Colonic mucosa (tissue), 4 donors: ENCODE measurements at places on chromosomes 1 and 21. TPM values are rescaled to one million over a fixed set of nuclear protein-coding genes. Genes with fewer than 3 reads are reported as not detected.

- no peak for DNase-seq
Measured at GRCh38 chr1:86015375-86015774, 141.2 kb downstream of the COL24A1 start.

DNA sequence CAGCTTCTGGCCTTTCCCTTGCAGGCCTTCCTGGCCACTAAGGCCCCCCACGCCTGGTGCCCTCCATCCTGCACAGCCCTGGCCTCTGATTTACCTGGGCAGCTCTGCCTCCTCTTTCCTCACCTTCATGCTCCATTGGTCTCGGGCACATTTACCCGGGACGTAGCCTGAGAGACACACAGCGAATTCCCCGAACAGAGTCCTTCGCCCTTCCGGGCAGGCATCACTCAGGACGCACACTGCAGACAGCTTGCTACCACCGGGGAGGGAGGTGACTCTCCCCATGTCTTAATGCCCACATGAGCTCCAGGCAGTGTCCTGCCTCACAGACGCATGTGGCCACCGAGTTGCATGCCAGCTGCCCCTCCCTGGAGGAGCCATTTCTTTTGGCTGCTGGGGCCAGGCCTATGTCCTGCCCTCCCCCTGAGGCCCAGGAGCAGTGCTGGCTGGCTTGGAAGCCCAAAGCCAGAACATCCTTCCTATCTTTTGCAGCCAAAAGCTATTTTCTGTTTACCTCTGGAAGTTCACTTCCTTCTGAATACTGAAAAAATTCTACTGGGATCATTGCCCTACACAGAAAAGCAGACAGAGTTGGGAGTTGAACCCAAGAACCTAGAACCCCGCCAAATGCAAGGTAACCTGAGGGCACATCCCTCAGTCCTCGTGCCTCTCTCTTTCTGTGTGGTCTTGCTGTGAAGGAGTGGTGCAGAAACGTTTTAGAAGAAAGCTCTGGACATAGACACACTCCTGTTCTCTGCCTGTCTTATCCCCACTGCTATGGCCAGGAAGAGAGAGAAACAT, 209.5 kb downstream of the TOMM20 start:
- DNase-seq = no peak

GRCh38 chr1:185672719-185673360, 61.4 kb upstream of the HMCN1 start:
- DNase-seq = no peak

- no peak for DNase-seq
Measured at GRCh38 chr1:76865696-76866286, 1.5 kb upstream of the ST6GALNAC5 start.

GRCh38 chr1:236103646-236104218, 38.6 kb upstream of the GPR137B start:
- peak; percentile 65 for DNase-seq

DNA sequence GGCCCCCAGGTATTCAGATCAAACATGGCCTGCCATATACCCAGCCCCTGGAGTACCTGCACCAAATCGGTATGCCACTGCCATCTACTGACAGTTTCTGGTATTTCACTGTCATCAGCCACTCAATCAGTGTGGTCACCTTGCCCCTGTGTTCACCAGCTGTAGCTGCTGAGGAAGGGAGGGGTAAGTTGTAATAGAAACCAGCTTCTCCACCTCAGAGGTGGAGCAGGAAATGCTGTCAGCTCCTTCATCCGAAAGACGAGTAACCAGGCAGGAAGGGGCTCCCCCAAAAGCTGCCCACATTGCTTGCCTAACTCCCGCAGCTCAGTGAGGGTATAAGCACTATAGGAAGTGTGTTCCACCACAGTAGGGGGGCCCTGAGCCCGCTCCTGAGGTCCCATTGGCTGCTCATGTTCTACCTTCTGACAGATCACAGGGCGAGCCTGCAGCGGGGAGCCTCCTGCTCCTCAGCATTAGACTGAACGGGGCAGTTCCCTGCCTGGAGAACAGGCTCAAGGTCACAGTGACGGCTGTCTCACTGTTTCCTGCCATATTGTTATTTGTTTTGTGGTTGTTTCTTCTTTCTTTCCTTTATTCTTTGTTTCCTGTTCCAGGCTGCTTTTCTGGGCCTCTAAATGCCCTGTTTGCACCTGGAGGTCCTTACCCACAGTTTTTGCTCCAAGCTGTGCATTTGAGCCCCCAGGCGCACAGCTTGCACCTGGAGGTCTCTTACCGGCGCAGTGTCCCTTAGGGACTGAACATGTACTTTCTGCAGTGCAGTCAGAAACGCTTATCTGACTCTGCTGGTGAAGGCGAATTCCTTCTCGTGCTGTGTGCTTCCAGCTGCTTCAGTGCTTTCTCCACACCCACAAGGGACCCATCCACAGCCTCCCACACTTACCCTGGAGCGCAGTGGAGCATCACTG, 1638.3 kb downstream of the MRPL39 start:
- peak; percentile 22 for DNase-seq

DNA sequence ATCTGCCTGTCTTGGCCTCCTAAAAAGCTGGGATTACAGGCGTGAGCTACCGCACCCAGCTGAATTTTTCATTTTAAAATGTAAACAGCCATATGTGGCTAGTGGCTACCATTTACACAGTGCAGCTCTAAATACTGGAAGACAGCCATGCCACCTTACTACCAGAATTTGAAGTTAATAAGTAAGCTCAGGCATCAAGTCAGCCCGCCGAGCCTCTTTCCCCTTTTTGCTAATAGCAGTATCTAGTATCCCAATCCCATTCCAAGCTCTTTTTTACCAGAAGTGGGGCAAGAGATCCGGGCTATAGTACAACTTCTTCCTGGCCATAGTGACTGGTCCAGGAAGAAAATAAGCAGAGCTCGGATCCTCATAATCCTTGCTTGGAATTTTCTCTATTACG, 15.1 kb downstream of the TAF13 start:
- peak; percentile 19 for DNase-seq

- no peak for DNase-seq
Measured at GRCh38 chr1:56726706-56727105, 81.6 kb downstream of the PRKAA2 start.

- no peak for DNase-seq
Measured at GRCh38 chr1:114089502-114090138, 64.0 kb downstream of the SYT6 start.

DNA sequence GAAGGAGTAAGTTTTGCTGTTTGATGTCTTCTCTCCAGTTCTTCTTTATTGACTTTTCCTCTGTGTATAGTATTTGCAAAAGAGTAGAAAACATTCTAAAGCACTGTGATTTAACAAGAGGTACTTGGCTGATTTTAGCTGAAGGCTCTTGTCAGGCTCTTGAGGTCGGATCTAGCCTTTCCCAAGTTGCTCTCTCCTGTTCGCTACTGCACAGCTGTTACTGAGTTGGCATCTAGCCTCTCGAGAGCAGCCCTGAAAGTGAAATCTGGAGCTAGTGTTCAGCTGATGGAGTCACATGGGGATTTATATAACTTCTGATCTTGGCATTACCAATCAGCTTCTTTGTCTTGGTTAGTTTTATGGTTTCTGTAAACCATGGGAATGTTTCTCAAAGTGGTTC, 193.1 kb downstream of the RYR2 start:
- DNase-seq = no peak

GRCh38 chr1:17502326-17502778, 37.1 kb upstream of the ARHGEF10L start:
- peak; percentile 94 for DNase-seq

DNA sequence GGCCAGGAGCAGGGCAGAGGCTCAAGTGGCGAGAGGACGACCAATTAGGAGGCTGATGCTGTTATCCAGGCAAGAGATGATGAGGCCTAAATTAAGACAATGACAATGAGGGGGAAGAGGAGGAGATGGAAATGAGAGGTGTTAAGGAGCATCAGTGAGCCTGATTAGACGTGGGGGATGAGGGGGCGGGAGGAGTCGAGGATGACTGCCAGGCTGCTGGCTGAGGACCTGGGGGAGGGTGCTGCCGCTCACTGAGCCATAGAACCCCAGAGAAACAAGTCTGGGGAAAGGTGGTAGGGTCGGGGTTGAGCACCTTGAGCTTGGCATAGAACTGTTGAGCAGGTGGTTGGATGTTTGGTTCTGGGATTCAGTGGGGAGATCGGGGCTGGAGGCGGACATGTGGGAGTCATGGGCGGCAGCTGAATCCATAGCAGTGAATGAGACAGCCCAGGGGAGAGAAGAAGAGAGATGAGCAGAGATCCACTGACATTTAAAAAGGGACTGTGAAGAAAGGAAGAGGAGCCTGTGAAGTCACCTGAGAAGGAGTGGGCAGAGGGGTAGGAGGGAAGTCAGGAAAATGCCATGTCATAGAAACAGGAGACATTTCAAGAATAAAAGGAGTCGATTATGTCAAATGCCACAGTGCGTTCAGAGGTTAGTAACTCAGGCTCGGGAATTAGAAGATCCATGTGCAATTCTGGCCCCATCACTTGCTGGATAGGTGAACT, 28.5 kb downstream of the DLGAP3 start:
- no peak for DNase-seq

GRCh38 chr1:233654658-233655280, 40.9 kb downstream of the KCNK1 start:
- peak; percentile 49 for DNase-seq

GRCh38 chr1:64470665-64471217, 812 bp downstream of the CACHD1 start:
- peak; percentile 22 for DNase-seq

GRCh38 chr1:219278288-219278687, 104.6 kb downstream of the LYPLAL1 start:
- no peak for DNase-seq

- no peak for DNase-seq
Measured at GRCh38 chr1:58013237-58013636, 533.3 kb downstream of the OMA1 start.

DNA sequence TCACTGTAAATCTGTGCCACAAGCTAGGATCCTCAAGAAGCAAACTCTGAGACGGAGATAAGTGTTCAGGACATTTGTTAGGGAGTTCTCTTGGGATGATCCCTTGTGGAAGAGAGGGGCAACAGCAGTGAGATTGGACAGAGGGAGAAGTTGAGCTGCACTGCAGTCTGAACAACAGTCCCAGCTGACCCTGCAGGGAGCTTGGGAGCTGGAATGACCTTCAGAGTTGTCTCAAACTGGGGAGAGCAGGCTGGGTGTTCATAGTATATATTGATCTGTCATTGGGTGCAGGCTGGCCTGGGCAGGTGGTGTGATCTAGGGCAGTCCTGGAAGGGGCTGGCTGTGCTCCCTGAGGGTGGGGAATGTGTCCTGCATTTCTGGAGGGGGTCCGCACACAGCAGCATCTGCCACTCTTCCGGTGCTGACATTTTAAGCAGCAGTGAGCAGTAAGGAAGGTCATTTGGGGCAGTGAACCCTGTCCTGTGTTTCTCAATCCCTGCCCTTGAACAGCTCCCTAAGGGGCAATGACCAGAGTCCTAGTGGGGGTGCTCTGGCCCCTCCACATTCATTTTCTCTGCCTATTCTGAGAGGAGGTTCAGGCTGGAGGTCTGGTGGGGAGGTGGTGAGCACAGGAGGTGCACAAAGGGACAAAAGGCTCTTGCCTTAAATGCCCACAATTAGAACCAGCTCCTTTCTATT, 90.2 kb upstream of the PPM1J start:
- no peak for DNase-seq

DNA sequence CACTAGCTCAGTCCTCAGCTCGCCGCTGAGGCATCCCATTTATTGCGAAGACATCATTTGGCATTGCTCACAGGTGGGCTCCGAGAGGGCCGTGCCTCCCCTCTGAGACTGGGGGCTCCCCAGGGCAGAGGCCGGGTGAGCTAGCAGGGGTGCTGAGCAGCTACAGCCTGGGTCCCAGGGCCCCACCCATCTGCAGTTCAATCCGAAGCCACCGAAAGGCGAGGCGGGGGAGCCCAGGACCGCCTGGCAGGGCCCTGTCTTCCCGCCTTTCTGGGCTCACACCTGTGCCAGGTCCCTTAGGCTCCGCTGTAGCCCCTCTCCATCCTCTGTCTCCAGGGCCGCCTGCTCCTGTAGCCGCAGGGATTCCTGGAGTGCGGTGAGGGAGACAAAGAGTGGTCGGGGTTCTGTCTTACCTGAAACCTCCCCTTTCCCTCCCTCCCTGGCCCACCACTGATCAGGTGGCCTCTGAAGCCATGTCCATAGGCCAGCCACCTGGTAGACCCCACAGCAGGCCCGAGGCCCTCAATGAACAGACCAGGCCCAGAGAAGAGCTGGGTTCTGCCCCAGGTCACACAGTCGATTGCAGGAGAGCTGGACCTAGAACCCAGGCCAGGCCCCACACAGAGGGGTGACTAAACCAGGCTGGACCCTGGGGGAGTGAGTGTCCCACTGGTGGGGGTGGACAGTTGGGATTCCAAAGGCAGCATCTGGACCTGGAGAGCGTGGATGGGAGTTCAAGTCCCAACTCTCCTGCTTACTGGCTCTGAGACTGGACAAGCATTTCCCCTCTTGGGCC, 18.1 kb upstream of the NBPF1 start:
- DNase-seq = peak; percentile 28

DNA sequence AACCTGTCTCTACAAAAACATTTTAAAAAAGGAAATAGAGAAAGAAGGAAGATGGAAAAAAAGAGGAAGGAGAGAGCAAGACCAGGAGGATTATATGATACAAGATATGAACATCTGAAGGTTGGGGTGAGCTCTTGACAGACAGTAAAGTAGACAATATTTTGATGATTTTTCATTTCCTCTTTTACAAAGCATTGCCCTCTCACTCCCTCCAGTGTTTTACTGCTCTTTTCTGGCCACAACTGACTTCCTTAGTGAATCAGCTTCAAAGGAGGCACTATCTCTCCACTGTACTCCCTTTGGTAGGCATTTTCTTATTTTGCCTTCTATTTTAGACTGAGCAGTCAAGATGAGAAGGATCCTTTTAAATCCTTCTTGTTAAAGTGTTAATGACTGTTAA, 296.7 kb downstream of the KCTD3 start:
- DNase-seq = no peak

DNA sequence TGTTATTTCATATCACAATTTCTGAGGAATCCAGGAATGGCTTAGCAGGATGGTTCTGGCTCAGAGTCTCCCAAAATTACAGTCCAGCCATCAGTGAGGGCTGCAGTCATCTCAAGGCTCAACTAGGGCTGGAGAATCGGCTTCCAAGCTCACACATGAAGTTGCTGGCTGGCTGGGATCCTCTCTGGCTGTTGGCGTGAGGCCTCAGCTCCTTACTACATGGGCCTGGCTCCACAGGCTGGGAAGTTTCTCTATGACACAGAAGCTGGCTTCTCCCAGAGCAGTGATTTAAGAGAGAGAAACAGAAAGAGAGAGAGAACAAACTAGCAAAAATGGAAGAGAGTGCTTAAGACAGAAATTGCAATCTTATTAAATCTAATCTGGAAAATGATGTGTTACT, 38.8 kb upstream of the RGS8 start:
- peak; percentile 22 for DNase-seq

GRCh38 chr1:220894924-220895256, 15.6 kb downstream of the HLX start:
- DNase-seq = no peak

- no peak for DNase-seq
Measured at GRCh38 chr1:186633116-186633515, 47.1 kb downstream of the PTGS2 start.

GRCh38 chr21:19981938-19982337, 1016.3 kb upstream of the NCAM2 start:
- no peak for DNase-seq

Gene ATF6
- total RNA-seq = 19.6 TPM

Gene CYP4A11
- total RNA-seq = 0.57 TPM

Gene IL22RA1
- total RNA-seq = 17.3 TPM

Gene TFB2M
- total RNA-seq = 11.3 TPM

Gene GPA33
- total RNA-seq = 531 TPM

Gene DISP1
- total RNA-seq = 2.9 TPM

Gene MRPS14
- total RNA-seq = 30.4 TPM

Gene SLC9C2
- not detected for total RNA-seq

Gene USH2A
- total RNA-seq = not detected

Gene DNM3
- total RNA-seq = 2.6 TPM

Gene OR6N1
- total RNA-seq = not detected

Gene CELA3B
- 16.7 TPM for total RNA-seq

Gene LIN9
- total RNA-seq = 7.1 TPM

Gene NBPF15
- 18.2 TPM for total RNA-seq

Gene FBXO2
- total RNA-seq = 1.2 TPM
